ENCODE measurements at places on chromosomes 1 and 21. TPM values are rescaled to one million over a fixed set of nuclear protein-coding genes. Genes with fewer than 3 reads are reported as not detected.

PGBD5 gene
- 2.1 TPM for polyA plus RNA-seq

GRCh38 chr1:179016706-179017382 is 8.8 kb upstream of the FAM20B start:
- peak; percentile 71 for DNase-seq

DNA sequence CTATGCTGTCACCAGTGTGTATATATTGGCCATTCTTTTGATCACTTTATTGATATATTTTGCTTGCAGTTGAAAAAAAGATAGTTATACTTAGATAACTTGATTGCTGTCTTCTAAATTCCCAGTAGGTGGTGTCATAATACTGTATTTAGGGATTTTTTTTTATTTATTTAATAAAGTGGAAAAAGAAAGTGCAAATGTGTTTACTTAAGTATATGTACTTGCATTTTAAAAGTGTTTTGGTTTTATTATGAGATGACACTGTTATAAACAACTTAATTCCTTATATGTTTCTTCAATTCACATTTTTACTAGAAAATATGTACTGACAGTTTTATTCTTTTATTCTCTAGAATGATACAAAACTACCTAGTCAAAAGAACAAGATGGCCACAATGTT is 164.8 kb downstream of the USP25 start:
- no peak for DNase-seq

PYHIN1 gene
- polyA plus RNA-seq, result 0.14 TPM

GRCh38 chr1:62433861-62434617 is 2.8 kb upstream of the USP1 start:
- DNase-seq, result no peak

FABP3 gene
- polyA plus RNA-seq, result 0.58 TPM

GRCh38 chr1:14413819-14414490 is 184.5 kb upstream of the KAZN start:
- no peak for DNase-seq

- no peak for DNase-seq
Measured at GRCh38 chr1:30242722-30243457, 480.5 kb downstream of the MATN1 start.

- no peak for DNase-seq
Measured at GRCh38 chr1:181438013-181438412, 45.3 kb upstream of the CACNA1E start.

WDR64 gene
- not detected for polyA plus RNA-seq

LAMC2 gene
- 2,571 TPM for polyA plus RNA-seq

DNA sequence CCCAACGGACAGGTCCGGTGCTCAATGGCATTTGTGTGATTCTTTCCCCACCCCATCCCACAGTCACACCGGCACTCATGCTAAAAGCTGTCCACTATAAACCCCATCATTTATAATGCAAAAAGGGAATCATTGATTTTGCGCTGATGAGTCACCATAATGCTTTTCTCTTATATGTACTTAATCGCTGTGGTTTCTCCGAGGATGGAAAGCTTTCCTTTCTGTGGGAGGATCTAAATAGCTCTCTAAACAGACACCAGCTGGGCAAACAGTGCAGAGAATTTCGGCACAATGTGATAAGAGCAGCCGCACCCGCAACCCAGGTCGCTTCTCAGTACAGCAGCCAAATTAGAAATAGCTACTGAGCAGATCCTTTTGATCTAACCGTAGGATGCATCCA is 85.6 kb downstream of the SETD4 start:
- no peak for DNase-seq

DNA sequence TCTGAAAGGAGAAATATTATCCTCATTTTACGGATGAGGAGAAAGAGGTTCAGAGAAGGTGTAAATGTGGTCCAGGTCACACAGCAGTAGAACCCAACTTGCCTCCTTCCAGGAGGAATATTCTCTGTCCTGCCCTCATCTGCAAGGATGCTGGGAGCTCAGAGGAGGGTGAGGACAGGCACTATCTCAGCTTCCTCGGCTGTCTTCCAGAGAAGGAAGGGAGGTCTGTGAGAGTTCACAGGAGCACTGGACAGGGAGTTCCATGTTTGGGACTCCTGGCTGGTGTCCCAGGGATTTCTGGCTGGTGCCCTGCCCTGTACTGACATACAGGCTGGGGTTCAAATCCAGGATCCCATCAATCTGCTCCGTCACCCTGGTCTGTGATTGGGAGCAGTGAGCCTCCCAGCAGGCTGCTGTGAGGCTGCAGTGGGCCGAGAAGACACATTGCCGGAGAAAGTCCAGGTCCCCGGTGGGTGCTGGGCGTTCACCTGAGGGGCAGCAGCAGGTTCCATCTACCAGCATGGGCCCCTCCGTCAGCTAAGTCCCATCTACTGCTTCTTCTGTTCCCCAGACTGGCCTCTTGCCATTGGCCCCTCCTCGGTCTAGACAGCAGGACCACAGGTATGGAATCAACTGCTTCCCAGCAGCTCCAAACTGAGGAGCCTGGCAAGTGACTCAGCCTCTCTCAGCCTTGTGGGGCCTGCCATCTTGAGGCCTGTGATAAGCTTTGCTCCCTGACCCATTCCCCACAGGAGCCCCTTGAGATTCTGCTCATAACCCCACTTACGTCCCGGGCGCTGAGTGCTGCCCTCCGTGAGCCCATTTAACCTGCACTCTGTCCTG is 8.5 kb upstream of the BSND start:
- no peak for DNase-seq

GRCh38 chr1:230568676-230569075 is 73.6 kb upstream of the COG2 start:
- no peak for DNase-seq

NBPF20 gene
- polyA plus RNA-seq, result 3.8 TPM

CD48 gene
- polyA plus RNA-seq, result 0.30 TPM

MIXL1 gene
- not detected for polyA plus RNA-seq

MYOG gene
- not detected for polyA plus RNA-seq

DNA sequence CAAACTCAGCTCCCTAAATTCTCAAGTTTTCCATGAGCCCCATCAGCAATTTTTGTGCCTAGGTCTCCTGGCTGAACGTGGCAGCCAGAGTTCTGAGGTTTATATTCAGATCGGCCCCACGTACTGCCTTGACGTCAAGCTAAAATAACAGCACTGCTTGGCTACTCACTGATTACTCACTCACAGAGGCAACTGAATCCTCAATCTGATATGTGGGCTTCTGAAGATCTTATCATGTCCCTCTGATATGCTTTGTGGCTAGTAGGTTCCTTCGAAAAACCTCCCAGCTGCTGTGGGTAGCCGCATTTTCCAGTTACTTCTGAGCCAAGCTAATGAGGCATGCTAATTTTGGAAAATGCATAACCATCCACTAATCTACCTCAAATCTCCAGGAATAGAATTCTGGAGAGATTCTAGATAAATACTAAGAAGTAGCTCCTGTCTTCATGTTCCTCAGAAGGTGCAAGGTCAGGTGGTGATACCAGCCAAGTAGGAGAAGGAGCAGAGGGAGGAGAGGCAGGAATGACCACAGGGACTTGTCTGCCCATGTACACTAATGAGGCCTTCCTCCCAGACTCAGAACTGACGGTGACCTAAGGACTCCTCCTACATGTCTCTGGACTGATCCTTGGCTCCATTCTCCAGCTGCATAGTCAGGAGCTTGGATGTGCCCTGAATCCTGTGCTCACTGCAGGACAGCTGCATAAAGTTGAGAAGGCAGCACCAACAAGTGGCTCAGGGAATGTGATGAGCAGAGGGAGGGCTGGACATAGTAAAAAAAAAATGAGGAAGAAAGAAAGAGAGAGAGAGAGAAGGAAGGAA is 263.7 kb downstream of the TNR start:
- DNase-seq, result no peak

- DNase-seq, result no peak
Measured at GRCh38 chr1:167057241-167057688, 32.9 kb downstream of the GPA33 start.

DNA sequence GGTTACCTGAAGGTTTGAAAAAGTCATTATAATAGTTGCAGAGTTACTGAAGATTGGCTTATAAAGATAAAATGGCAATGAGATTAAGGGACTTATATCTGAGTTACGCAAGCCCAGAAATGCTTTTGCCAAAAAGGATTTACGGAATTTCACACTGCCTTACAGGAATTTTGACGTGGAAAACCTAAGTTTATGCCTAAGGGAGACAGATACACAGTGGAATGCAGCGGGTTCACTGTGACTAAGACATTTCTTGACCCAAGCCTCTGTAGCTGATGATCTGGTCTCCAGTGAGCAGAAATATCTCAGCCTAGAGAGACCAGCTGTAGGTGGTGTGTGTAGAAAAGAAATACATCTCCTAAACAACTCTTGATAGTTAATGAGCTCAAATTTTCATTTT is 10.1 kb upstream of the EXO1 start:
- DNase-seq, result no peak

DNA sequence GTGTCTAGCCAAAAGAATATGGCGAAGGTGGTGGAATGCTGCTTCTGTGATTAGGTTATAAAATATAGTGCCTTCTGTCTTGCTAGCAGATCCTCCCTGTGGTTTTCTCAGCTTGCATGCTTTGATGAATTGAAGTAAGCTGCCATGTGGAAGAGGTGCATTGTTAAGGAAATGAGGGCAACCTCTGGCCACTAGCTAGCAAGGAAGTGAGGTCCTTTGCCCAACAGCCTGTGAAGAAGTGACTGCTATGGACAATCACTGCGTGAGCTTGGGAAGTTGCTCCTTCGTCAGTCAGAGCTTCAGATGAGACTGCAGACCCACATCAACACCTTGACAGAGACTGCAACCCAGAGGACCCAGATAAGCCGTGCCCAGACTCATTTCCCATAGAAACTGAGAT is 109.4 kb downstream of the GIPC2 start:
- DNase-seq, result no peak

GRCh38 chr1:7002728-7003127 is 217.5 kb downstream of the CAMTA1 start:
- DNase-seq, result no peak

GJA9 gene
- 0.38 TPM for polyA plus RNA-seq

GRCh38 chr1:221663321-221663720 is 78.6 kb downstream of the DUSP10 start:
- DNase-seq, result no peak

SLC6A17 gene
- 0.25 TPM for polyA plus RNA-seq

GRCh38 chr1:57376041-57376440 is 47.8 kb downstream of the DAB1 start:
- DNase-seq, result no peak

DNA sequence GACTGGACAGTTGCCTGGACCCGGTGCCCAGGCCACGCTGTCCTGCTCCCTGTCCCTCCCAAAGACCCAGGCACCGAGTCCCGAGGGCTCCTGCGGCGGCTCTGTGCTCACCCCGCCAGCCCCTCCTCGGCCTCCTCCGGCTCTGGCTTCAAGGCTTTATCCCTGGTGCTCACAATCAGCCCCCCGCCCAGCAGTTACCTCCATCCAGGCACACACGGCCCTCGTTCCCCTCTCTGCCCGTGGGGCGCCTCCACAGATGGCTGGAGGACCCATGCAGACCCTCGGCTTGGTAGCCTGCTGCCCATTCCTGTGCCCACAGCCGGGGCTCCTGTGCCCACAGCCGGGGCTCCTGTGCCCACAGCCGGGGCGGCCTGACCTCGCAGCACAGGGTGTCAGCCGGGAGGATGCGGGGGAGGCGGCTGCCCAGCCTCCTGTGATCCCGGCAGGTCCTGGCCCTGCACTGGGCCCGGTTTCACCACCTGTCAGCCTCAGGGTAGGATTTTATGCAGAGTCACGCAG is 52.3 kb upstream of the COL18A1 start:
- no peak for DNase-seq

DNA sequence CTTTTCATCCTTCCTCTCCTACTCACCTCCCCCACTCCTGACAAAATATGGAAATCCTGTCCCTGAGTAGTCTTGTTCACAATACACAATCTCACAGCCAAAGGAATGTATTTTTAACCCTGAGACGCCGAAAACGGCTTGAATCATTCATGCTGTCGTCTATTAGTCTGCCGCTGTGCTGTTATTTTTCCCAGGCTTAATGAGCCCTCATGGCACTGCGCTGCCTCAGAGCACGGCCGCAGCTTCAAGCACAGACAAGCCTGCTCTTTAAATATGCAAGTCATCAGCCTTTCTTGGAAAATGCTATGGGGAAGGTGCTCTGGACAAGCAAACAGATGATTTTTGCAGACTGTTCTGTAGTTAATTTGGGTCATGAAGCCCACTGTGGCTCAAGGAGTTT is 302.7 kb downstream of the DISC1 start:
- DNase-seq, result peak; percentile 69

GRCh38 chr21:44089001-44089911 is 17.9 kb upstream of the PWP2 start:
- DNase-seq, result no peak

DNA sequence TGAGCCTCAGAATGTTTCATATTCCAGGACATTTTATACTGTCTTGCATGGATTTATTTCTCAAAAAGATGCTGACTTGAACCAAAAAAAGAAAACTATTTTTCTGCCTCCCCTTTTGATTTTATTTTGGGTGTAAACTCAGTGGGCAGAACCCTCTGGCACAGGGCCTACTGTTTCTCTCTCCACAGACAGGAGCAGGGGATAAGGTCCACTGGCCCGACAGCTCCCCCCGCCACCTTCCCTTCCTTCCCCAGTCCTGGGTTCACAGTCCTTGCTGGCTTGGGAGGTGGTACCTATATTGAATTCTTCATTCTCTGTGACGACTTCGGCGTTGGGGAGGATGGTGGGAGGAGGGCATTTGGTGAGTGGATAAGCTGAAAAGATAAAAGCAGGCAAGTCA is 114.3 kb downstream of the ZSCAN20 start:
- no peak for DNase-seq

RIPPLY3 gene
- 0.05 TPM for polyA plus RNA-seq

DNA sequence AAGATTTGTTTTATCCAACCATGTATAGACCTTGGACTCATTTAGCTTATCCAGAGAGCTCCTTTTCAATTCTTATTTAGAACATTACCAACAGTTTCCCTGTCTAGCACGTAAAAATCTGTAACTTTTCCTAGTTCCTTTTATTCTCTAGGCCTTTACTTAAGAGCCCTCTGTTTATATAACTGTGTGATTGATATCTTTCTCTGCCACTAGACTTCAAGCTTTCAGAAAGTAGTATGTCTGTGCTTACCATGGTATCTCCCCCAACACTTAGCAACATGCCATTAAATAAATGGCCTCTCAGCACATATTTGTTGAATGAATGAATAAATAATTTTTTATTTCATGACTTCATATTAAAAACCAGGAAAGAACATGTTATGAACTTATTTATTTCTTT is 209.4 kb downstream of the PTPRC start:
- no peak for DNase-seq

DNA sequence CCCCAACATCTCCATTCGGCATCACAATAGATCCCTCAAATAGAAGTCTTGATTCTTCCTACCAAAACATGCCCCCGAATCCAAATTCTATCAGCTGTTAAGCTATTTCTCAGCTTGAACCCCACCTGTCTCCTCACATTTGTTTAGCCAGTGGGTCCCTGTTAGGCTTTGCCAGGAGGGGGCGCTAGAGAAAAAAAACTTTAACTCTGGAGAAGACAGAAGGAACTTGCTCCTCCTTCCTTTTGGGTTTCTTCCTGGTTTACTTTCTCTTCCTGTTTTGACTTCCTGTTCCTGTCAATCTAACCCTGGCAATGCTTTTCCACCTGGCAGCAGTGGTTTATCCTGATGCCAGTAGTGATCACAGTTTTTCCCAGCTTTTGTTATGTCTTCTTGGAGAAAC is 95.6 kb upstream of the KCNK1 start:
- DNase-seq, result peak; percentile 11

Data from keratinocyte (primary cell).